ENCODE measurements at places on chromosomes 2 and 18.

DNA sequence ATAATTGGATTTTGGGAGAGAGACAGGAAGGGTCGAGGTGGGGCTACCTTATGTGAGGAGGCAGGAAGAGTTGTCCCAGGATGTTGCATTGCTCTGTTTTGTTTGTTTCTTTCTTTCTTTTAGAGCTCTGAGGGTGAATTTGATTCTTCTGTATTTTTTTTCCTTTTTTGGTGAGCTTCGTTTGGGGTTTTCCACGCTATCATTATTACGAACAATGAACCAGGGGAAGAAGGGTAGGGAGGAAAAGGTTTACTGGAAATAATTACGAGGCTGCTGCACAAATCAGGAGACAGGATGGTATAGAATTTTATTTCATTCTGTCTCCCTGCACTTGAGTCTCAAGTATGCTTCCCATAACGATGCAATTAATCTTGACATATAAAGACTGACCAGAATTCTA, 51.4 kb upstream of the ZNF516 start:
- no peak for DNase-seq

- no peak for DNase-seq
Measured at GRCh38 chr2:14288016-14288415, 344.5 kb upstream of the LRATD1 start.

DNA sequence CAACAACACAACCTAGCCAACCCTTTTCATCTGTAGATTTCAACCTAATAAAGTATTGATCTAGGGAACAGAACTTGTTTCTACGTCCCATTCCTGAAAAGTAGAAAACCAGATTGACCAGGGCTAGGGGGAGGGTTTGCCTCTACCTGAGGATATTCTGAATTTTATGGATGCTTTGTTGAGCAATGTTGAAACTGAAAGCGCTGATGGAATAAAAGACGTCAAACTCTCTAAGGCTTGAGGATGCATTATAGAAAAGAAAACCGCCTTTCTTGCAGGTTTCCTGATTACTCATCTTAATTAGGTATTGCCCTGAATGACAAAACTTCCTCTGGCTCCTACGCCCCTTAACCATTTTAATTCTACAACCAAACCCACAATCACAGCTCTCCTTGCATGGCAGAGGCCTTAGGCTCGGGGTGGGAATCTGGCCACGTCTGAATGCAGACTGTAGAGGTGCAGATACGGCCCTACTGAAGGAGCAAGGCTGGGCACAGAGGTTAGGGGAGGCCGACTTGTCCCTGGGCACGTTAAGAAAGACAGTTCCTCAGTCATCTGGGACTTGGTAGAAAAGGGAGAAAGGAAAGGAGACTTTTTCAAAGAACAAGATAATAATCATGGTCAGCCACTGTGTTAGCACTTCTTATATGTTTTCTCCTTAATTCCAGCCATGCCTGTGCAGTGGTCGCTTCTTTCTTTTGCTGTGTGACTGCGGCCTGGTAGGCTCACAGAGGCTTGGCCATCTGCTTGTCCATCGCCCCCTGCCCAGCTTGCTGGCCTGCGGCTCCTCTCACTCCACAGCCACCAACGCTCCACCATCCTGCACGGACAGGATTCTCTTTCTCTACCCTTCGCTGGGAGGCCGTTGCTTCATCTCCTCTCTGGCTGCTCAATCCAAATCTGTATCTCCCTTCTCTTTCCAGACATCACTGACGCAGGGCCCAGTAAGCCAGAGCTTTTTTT, 209.5 kb downstream of the VAPA start:
- peak; percentile 65 for DNase-seq

DNA sequence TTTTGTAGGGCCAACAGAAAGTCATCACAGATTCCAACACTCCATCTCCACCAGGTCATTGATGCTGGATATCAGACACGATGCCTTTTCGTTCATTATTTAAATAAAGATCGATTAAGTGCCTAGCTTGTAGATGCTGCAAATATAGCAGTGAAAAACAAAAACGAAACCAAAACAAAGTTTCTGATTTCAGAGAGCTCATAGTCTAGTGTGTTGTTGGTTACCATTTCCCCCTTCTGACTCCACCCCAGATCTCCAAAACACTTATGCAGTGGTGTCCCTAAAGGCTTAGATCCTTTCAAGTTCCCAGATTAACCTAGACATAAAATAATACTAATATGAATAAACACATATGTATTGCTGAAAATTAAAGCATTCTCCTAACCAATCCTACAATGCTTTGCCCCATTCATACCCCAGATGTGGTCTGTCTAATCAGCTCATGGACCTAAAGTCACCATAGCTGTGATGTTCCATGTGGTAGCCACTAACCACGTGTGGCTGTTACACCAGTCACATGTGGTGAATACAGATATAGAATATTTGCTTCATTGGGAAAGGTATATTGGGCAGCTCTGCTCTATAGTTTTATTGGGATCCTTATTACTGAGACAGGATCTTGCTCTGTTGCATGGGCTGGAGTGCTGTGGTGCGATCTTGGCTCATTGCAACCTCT, 787.2 kb downstream of the TDRD15 start:
- DNase-seq = no peak

- DNase-seq = no peak
Measured at GRCh38 chr2:58046335-58046584, 346 bp upstream of the VRK2 start.

- DNase-seq = no peak
Measured at GRCh38 chr18:39347701-39348100, 1782.1 kb upstream of the CELF4 start.

DNA sequence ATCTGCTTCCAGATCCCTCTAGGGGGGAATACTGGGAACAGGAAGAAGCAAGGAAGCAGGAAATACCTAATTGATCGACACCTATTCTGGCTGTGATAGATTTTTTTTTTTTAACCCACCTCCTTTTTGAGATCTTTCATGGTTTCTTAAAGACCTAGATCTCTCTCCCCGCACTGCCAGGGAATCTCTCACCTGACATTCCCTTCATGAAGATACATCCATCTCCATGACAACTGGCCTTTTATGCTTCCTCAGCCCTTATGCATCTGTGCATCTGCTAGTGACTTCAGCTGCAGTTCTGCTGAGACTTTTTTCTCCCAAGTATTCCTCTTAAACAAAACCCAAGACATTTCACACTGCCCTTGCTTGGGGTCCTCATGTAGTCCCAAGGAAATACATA, 21.1 kb upstream of the CPO start:
- DNase-seq = no peak

DNA sequence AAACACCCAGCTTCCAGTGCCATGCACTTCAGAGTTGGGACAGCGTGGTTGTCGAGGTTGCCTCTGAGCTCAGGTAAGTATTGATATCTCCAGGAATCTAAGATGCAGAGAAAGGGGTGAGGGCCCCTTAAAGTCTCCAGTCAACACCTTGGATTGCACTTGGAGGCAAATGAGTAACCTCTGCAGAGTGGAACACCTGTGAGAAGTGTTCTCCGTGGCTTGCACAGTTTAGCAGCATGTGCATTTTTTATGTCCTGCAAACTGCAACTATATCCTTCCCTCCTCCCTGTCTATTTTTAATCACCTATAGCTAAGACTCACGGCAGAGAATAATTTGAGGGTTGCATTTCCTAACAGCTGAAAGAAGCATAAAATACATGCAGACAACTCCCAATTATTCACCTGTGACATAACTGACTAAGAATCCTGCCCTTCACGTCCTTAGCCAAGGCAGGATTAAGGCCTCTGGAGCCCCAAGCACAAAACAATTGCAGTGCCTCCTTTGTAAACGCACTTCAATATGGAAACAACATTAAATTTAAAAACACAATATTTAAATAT, 1.6 kb upstream of the ZNF385B start:
- DNase-seq = no peak

GRCh38 chr2:114542695-114543094, 100.3 kb downstream of the DPP10 start:
- no peak for DNase-seq

GRCh38 chr18:49874238-49874637, 60.9 kb upstream of the ACAA2 start:
- DNase-seq = peak; percentile 49

- DNase-seq = no peak
Measured at GRCh38 chr2:1077911-1078310, 127.3 kb downstream of the SNTG2 start.

GRCh38 chr2:43899589-43899988, 60.8 kb downstream of the ABCG8 start:
- DNase-seq = no peak

GRCh38 chr2:118986738-118987137, 44.7 kb downstream of the MARCO start:
- no peak for DNase-seq

DNA sequence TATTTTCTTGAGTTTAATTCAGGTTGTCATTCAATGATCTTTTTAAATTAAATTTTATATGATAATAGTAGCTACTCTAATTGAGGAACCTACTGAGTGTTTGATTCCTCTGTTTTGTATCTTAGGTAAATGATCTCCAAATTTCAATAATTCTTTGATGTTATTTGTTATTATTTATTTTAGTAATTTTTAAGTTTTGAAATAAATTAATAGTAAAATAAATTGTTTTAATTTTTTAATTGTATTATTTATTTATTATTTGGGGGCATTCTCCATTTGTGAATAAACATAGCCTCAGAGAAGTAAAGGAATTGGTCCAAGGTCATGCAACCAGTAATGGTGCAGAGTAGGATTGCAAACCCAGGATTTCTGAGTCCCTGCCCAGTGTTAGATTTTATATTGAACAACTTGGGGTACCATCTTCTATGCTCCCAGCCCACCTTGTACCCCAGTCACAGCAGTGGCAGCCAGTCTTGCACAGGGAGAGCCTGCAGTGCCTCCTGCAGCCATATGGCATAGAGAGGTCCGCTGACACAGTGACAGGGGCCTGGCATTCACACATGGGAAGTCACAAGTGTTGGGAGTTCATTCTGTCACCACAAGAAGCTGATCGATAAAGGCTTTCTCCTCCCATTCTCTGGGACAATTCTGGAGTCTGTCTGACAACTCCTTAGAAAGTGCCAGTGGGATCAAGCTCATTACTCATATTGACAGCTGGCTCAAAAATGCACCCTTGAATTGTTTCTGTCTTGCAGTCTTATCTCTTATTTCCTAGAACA, 110.0 kb upstream of the ETAA1 start:
- DNase-seq = no peak

DNA sequence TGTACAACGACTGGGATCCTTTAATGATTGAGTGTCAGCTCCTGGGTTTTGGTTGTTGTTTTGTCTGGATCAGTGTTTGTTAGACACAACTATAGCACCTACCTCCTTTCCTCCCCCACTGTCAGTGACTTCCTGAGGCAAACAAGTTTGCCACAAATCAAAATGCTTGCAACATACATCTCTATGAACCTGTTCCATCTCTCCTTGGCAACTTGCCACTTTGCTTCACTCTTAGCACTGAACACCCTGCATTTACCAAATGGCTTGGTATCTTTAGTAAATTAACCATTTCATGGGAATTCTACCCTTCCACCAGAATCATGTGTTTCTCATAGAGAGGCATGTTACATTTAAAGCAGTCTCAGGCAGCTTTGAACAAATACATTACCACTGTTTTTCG, 301.1 kb upstream of the TANK start:
- no peak for DNase-seq

- DNase-seq = peak; percentile 37
Measured at GRCh38 chr18:67199993-67200617, 316.4 kb downstream of the DSEL start.
